ENCODE measurements at places on chromosomes 2 and 18.

- DNase-seq = no peak
Measured at GRCh38 chr2:30272761-30273573, 41.6 kb downstream of the LBH start.

GRCh38 chr18:42706029-42706608 lies 409.4 kb downstream of the RIT2 start:
- no peak for DNase-seq

DNA sequence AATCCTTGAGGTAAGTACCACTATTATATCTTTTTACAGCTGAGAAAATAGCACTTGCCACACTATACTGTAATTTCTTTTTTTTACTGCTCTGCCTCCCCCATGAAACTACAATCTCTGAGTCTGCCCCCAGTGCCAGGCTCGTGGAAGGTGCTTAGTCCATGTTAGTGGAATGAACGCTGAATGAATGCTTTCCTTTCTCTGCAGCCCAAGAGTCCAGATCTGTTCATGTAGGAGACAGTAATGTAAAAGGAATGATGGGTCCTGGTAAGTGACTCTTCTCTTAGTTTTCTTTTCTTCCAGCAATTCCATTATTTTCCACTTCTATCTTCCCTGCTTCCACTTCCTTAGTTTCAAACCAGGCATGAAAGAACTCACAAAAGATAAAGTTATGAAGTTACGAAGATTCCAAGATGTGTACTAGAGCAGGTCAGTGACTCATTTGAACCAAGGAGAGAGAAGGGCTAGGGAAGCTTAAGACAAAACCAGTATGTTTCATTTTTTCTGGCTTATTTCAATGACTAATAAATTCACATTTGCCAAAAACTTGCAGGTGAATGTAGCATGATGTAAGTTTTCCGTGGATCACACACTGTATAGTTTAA lies 46.0 kb downstream of the ARHGEF33 start:
- no peak for DNase-seq

DNA sequence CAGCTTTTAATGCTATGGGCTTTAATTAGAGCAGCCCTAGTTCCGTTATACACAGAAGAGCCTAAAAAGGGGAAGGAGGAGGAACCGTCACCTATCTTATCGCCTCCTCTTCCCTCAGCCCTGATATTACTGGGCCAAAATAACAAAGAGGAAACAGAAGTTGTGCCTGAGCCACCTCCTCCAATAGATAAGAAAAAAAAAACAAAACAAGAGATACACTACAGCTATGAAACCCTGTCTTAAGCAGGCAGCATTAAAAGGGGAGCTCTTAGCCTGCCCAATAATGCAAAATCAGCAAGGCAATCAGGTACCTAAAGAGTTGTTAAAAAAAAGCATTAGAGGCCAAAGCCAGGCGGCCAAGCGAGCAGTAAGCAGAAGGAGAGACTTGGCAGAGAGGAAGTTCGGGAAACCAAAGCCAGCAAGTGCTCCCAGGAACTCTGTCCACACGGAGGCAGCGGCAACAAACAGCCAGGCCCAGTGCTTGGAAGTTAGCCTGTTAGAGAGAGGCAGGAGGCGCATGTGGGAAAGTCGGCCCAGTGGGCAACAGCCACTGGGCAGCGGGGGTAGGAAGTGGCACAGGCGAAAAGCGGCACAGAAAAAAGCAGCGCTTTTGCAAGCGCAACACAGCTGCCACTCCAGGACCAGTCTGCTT lies 41.8 kb upstream of the PDK1 start:
- DNase-seq = no peak

DNA sequence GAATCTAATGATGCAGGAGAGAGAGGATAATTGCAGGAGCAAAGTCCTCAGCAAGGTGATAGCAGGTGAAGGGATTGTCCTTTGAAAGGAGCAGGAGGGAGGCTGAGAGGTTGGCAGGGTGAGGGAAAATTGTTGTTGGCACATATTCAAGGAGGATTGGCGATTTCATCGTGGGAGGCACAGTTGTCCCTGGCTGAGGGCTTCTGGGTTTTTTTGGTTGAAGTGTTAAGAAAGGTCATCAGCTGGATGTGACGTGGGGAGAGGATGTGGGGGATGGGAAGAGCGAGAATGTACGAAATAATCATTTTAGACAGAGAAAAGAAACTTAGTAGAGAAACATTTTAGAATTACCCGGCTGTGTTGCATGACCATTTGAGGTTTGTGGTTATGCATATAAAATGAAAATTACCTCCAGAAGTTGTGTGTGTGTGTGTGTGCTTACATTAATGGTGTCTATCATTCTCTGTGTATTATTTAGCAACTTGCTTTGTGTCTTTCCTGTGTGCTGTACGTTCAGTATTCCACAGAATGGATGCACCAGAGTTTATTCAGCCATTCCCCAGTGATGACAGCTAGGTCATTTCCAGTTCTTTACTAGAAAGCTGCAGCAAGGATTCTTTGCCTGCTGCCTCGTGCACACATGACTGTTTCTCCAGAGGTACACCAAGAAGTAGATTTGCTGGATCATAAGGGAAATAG lies 67.6 kb downstream of the SDC1 start:
- no peak for DNase-seq
